DMS53 (cell line): ENCODE measurements at places on chromosomes 2 and 18.
A peak's percentile ranks its signal among the peaks of the same experiment; 100 is the strongest.

GRCh38 chr2:16813593-16813992 is 148.0 kb upstream of the CYRIA start:
- no peak for DNase-seq

DNA sequence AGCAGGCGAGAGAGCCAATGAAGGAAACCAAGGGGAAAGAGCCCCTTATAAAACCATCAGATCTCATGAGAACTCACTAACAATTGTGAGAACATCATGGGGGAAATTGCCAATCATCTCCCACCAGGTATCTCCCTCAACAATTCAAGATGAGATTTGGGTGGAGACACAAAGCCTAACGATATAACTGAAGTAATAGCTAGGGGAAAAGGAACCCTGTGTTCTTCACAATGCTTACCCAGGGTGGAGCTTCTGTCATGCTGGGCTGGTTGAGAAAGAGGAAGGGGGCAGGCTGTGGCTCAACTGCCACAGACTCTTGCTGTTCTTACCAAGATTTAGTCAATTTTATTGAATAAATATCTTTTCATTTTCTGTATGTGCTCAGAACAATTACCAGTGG is 392.1 kb upstream of the HS6ST1 start:
- DNase-seq, result no peak

DNA sequence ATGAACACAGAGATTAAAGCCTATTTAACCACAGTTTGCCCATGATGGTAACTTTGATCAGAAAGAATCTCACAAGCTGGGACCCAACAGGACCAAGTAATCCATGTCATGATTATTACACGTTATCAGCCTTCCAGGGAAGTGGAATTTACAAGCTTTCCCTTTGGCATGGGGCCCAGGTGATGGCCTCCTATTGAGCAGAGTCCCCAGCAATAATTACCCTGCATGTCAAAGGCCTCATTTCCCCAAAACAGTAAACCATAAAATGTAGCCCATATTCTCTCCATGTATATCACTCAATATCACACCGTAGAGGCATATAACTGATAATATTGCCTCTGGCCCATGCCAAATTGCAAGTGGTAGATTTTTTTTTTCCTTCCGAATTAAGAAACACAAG is 38.9 kb downstream of the PRKRA start:
- peak; percentile 17 for DNase-seq

DNA sequence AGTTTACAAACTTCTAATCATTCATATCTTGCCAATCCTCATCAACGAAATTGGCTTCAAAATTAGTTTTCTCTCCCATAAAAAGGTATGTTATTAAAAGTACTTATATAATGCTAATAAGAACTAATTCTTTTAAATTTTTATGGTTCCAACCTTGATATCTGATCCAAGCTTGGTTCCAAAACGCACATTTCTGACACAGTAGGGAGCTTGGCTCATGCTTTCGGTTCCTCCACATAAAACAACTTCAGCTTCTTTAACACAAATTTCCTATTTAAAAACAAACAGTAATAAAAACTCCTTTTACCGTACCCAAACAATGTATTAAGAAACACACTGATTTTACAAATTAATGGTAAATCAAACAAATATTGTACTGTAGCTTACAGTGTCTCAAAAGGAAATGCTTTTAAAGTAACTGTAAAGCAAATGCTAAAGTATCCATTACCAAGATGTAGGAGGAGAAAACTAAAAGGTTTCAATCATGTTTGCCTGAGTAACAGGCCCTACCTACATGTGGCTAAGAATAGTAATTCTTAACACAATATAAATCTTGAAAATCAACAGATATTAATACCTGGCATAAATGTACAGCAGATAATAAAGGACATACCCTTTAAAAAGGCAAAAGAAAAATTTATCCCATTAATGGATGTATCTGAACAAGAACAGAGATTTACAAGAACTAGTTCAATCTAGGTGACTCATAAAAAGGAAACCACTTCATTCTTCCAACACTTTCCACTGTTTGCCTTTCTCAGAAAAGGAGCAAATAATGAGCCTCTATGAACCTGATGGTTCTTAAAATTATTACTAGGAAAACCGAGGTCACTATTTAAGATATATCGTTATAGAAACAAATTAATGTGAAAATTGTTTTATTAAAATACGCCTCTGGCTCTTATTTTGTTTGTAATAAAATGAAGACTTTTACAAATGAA is 17.5 kb downstream of the ACAA2 start:
- peak; percentile 41 for DNase-seq

DNA sequence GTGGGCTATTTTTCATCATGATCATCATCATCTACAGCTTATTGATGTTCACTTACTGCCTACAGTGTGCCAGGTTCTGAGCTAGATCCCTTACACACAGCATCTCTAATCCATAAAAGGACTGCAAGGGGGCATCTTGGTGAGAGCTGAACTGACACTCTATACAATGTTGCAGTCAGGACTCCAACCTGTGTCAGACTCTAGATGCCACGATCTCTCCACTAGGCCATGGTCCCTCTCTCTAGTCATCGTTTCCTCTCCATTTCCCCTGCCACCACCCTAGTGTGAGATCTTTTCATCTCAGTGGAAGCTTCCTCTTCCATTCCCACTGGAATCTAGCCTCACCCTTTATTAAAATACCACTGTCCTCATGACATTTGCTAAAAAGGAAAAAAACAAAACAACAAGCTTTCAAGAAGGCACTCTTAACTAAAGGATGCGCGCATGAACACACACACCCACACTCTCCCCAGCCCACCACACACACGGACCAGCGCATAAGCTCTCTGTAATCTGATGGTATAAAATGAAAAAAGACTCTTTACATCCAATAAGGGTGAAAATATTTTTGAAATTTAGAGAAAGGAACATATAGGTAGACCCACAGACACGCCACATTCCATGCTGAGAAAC is 93.4 kb upstream of the THOC1 start:
- DNase-seq, result no peak

DNA sequence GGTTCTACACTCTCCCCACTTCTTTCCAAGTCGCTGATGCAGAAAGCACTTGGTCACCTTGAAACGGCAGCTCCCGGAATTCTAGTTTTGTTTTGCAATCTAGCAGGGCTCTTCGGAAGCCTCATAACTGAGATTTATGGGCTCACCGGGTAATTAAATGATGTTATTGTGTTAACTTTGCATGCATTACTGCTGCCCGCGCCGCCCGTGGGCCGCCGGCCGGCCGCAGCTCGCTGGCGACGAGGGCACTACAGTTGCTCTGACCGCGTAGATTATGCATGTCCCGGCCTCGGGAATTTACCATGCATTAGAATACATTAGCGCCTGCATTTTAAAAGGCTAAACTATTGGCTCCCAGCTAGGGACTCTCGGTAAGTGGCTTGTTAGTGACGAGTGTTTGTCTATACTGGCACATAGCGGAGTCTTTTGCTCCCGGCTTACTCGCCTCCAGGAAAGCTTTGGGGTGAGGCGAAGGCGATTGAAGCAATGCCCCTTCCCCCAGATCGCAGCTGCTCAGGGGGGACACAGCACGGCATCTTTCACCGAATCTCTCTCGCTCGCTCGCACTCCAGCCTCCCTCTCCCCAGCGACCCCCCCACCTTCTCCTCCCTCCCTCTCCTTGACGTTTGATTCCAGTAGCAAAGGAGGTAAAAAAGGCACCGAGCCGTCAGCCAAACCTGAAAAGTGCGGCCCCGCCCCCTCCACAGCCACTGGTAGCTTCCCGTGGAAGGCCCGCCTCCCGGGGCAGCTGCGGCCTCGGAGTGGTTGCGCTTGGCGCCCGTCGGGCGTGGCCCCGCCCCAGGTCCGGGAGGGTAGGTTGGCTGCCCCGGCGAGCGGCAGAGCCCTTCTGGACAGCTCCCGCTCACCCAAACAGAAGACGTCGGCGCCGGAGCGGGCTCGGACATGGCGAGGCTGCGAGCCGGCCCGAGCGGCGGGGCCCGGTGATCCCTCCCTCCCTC is at the start of gene ONECUT2:
ONECUT2 (plus strand) TSS at position 839 of the 959 bp plus-strand sequence. CDS start 343 bp downstream, outside the sequence.
- DNase-seq, result peak; percentile 99
